D721Med (cell line): ENCODE measurements at places on chromosomes 1 and 21.

DNA sequence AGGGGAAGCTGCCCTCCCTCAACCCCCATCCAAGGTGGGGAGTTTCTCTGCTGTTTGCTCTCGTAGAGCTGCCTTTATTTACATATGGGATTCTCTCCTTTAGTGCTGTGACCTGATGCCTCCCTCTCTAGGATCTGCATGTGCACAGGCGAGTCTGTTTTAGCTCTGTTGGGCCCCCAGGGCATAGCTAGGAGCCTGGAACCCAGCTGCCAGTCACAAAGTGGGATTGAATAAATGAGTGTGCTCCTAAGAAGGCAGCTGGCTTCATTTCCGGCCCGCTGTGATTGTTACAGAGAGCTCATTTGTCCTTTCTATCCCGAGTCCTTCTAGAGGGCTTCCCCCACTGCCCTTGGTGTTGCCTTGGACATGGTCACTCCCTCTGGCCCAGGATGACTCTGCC is 176.6 kb downstream of the GRIK3 start:
- no peak for DNase-seq

GRCh38 chr1:245823408-245824147 is 668.8 kb downstream of the KIF26B start:
- DNase-seq: no peak

- no peak for DNase-seq
Measured at GRCh38 chr1:29547300-29547699, 311.0 kb downstream of the PTPRU start.

DNA sequence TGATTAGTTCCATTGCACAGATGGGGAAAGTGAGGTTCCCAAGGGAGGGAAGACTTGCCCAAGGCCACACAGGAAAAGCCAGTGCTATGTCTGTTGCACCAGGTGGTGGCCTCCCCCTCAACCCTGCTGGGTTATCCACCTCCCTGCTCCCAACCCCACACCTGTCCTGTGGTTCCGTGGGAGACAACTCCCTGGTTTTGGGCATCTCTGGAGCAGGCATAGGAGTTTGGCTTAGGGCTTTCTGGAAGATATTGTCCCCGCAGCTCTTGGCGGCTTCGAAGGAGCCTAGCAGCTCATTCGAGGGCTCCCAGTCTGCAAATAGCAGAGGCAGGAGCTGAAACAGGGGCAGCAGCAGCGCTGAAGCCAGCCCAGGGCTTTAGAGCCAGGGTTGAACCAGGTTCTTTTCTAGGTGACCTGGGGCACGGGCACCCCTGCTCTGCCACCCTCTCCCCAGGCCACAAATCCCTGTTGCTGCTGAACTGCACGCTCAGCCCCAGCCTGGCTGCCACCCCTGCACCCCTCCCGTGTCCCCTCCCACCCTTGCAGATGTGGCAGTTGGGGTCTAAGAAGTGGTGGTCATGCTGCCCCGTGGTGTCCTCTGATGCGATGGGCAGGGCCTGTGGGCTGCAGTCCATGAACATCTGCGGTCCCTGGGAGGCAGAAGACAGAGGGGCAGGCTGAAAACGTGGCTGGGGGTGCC is 22.1 kb downstream of the SPOCD1 start:
- DNase-seq: no peak

DNA sequence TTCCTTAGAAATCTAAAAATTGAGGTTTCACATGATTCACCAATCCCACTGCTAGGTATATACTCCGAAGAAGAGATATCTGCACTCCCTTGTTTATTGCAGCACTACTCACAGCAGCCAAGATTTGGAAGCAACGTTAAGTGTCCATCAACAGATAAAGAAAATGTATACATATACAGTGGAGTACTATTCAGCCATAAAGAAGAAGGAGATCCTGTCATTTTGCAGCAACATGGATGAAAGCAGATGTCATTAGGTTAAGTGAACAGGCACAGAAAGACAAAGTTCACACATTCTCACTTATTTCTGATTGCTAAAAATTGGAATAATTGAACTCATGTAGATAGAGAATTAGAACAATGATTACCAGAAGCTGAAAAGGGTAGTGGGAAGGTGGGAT is 56.4 kb downstream of the RABGAP1L start:
- DNase-seq: no peak

- DNase-seq: no peak
Measured at GRCh38 chr1:44275991-44276405, 62.7 kb downstream of the DMAP1 start.

- DNase-seq: no peak
Measured at GRCh38 chr1:6269720-6270400, 9.0 kb upstream of the GPR153 start.

DNA sequence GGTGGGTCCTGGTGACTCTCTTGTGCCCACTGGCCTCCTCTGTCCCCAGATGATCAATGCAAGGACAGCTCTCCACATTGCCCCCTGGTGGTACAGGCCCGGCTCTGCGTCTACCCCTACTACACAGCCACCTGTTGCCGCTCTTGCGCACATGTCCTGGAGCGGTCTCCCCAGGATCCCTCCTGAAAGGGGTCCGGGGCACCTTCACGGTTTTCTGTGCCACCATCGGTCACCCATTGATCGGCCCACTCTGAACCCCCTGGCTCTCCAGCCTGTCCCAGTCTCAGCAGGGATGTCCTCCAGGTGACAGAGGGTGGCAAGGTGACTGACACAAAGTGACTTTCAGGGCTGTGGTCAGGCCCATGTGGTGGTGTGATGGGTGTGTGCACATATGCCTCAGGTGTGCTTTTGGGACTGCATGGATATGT is 10.8 kb downstream of the ADAMTSL4 start:
- DNase-seq: peak; percentile 97

DNA sequence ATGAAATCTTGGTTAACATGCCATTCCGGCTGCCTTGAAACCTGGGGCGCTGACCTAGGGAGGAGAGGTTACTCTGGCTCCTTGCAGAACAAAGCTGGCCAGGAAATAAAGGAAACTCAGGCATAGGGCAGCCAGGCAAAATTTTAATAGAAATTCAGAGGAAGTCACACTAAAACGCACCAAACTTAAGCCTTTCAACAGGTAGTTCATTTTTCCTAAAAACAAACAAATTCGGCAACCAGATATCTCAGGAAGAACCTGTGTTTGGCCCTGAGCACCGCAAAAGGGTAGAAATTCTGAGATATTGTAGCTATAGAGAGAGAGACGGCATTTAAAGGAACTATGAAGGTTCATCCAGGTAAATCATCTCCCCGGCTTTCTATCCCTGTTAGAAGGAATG is 13.1 kb downstream of the LYST start:
- no peak for DNase-seq

DNA sequence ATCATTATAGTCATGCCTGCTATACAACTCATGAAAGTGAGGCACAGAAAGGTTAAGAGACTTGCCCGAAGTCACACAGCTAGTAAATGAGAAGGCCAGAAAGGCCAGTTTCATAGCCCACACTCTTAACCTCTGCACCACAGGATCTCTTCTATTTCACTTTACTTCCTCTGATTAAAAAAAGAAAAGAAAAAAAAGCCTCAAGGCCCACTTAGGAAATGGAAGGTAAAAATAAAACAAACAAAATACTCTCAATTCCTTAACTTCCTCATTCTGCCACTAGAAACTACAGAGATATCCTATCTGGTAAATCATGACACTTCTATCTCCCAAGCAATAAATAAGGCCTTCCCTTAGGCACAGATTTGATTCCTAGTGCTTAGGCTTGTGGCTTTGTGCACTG is 7.6 kb upstream of the ENAH start:
- DNase-seq: no peak

GRCh38 chr21:19507682-19508260 is 1104.2 kb upstream of the TMPRSS15 start:
- DNase-seq: no peak
